ENCODE measurements at places on chromosomes 1 and 21. TPM values are rescaled to one million over a fixed set of nuclear protein-coding genes. Genes with fewer than 3 reads are reported as not detected.
A peak's percentile ranks its signal among the peaks of the same experiment; 100 is the strongest.

DNA sequence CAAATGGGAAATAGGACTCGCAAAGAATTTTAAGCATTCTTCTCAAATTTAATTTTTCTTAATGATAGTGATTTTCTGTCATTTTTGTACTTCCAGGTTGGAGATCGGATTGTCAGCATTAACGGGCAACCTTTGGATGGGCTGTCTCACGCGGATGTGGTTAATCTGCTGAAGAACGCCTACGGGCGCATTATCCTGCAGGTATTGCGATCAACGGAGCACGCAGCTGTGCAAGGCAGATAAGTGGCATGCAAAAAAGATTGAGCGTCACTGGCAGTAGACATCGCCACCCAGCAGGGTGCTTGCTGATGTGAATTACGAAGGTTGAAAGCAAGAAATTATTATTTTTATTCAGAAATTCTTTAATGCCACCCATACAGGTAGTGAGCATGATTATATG, 65.9 kb upstream of the L1TD1 start:
- no peak for DNase-seq

DNA sequence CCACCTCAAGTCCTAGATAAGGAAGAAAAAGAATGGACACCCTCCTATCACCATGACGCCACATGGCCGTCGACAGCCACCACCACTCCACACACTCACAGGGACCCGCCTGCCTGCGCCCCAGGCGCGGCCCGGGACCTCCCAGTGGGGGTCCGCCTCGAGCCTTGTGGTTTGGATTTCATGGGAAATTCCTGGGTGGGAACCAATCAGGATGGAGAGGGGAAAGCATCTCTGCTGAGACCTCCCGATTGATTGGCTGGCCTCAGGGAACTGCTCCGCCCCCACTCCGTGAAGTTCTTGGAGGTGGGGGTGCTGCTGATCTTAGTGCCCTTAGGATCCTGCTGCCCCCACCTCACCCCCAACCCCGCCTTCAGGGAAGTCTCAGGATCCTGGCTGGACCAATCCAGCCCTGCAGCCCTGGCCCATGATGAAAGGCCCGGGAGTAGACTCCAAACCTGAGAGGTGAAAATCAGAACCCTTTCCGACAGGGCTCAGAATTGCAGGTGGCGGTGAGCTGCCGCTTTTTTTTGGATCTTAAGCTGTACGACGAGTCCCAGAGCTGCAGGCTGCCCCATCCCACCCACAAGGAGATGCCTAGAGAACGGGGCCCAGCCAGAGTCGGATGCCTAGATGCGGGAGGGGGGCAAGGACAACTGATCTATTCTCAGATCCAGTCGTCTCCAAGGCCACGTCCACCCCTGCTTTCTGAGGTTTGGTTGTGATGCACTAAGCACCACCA, 29.0 kb upstream of the TMEM51 start:
- DNase-seq, result no peak

DNA sequence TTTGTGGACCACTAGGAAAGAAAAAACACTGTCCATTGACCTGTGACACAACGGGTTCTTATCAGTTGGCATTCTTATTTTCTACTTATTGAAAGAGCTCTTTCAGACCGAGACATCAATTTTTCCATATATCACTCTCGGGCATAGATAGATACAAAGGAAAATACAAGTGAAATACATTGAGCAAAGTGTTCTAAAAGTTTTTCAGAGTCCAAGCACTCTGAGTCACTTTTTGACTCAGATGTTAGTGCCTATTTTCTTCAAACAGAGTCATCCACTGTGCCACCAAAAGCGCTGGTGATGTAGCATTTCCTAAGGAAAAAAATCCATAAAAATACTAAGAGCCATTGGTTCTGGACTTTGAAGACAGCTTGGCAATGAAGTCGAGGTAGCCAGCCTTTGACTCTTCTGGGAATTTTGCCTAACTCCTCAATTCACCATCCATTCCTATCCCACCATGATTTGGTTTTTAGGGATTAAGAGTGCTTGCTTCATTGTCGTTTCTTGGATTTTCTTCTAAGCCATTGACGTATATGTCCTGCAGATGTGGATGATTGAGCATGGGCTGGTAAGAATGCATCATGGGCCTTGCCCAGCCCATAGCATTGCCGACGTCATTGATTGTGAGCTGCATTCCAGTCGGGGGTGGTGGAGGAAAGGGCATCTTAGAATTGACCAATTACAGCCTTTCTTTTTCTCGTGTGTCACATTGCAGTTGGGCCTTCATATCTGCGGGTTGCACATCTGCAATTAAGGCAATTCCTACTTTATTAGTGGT, 10.6 kb downstream of the GALNT2 start:
- DNase-seq, result no peak

Gene OR2L5
- not detected for total RNA-seq

Gene FCRL1
- 1.4 TPM for total RNA-seq

Gene EXTL1
- total RNA-seq, result 0.49 TPM

GRCh38 chr1:191101960-191102359, 624.3 kb upstream of the BRINP3 start:
- no peak for DNase-seq

Gene FALEC
- total RNA-seq, result 1.0 TPM

Gene BSND
- total RNA-seq, result not detected

Gene MROH7
- total RNA-seq, result 3.6 TPM

GRCh38 chr1:43711524-43712386, 4.4 kb downstream of the ST3GAL3 start:
- DNase-seq, result no peak

Gene FGR
- total RNA-seq, result 149 TPM

DNA sequence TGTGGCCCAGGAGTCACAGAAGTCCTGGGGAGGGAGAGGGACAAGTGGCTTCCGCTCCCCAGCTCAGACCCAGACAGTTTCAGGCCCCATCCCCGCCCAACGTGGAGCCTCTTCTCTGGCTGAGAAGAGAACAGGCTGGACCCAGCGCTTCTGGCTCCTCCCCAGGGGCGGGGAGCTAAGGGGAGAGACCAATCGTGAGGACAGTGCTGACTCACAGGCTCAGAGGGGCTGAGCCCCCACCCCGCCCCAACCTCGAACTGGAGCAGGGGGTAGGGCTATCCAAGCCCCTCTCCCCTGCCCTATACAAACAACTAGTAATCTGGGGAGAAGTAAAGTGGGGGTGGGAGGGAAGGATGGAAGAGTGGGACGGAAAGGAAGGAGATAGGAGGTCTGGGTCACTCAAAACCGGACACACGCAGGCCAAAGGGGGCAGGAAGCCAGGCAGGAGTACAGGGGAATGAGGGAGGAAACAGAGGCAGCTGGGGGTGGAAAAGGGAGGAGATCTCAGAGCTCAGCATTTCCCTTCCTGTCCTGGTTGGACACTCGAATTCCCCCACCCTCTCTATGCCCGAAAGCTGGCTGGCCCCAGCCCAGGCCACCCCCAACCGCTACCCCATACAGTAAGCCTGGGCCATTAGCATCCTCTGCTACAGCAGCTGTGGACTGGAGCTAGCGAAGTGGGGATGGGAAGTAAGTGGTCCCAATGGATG, at the start of gene SHC1:
Gene SHC1, minus strand, starts transcription at position 117 of the 710 bp plus-strand sequence. CDS start 221 bp downstream, outside the sequence.
- DNase-seq, result peak; percentile 92

Gene ESPN
- total RNA-seq, result 4.3 TPM

Gene CD1B
- total RNA-seq, result 0.61 TPM

- no peak for DNase-seq
These were observed 59.4 kb upstream of the SERBP1 start for GRCh38 chr1:67489643-67490042.

Gene SPAG17
- 0.12 TPM for total RNA-seq

GRCh38 chr1:157485793-157486192, 66.5 kb downstream of the FCRL5 start:
- DNase-seq, result no peak

DNA sequence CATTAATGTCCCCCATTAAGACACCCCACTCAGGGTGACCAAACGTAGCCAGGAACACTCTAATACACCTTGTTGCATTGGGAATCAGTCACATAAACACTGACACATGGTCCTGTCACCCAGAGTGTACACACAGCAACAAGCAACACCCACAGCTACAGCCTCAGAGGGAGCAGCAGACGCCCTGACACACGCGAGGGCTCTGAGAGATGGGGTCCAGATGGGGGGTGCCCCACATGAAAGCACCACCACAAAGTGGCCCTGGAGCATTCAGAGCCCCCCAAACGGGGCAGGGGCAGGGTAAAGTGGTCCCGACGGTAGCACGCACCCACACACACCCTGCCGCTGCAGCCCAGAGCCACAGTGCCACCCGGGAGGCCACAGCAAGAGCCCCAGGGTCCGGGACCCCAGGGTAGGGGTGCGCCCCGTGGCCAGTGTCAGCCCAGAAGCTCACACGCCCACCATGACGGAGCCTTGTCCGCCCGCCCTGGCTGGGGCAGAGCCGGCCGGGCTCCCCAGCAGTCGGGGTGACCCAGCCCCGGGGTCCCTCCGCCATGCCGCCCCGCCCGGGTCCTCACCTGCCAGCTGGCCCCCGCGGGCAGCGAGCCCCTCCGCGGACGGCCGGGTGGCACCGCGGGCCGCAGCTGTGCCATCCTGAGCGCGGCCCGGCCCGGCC, 47.3 kb downstream of the RAP1GAP start:
- no peak for DNase-seq

Measured in upper lobe of right lung (tissue), 1 donor.